ENCODE measurements at places on chromosomes 11 and 22.
A peak's percentile ranks its signal among the peaks of the same experiment; 100 is the strongest.

DNA sequence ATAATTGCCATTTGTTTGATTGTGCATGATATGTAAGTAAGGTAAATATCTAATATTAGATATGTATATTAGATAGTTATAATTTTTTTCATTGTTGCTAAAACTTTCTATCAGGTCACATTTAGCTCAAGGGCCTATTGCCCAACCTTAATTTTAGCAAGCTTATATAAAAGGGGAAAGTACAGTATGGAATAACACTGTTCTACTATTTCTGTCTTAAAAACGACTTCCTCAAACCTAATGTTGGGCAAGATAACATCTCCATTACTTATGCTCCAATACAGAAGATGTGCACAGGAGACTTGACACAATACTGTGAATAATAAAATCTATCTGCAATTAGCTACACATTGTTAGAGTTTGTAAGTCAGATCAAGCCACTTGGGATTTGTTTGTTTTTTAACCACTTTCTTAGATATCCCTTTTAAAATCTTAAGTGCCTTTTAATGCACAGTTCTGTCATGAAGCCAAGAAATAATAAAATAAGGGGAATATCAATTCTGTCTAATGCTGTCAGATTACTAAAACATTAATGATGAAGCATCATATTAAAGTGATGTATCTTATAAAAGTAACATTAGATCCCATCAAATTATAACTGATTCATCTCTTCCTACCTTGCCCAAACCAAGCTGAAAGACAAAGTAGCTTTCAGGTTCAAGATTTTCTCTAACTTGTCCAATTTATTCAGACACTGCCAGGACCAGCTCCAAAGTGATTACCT, 98.1 kb downstream of the SIK3 start:
- DNase-seq = no peak

DNA sequence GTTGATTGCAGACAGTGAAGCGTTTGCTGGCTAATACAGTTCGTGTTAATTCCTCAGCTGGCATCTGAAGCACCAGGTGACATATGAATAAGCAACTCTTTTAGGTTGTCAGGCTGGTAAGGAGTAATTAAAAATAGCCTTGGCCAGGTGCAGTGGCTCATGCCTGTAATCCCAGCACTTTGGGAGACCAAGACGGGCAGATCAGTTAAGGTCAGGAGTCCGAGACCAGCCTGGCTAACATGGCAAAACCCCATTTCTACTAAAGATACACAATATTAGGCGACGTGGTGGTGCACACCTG, 74.9 kb downstream of the CECR2 start:
- no peak for DNase-seq

GRCh38 chr11:96758957-96759356, 369.1 kb downstream of the JRKL start:
- no peak for DNase-seq

DNA sequence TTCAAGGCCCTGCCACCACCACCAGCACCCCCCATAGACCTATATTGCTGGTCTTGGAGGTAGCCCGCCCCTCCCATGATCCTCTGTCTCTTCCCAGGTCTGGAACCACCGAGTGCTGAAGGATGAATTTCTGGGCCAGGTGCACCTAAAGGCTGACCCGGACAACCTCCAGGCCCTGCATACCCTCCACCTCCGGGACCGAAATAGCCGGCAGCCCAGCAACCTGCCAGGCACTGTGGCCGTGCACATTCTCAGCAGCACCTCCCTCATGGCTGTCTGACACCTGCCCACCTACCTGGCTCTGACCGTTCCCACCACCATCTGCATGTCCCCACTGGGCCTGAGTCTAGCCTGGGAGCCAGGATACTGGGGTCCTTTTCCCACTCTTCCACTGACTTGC, 4.5 kb upstream of the MYO7A start:
- DNase-seq = no peak

- DNase-seq = no peak
Observed at GRCh38 chr11:133697161-133697560, 148.2 kb downstream of the SPATA19 start.

DNA sequence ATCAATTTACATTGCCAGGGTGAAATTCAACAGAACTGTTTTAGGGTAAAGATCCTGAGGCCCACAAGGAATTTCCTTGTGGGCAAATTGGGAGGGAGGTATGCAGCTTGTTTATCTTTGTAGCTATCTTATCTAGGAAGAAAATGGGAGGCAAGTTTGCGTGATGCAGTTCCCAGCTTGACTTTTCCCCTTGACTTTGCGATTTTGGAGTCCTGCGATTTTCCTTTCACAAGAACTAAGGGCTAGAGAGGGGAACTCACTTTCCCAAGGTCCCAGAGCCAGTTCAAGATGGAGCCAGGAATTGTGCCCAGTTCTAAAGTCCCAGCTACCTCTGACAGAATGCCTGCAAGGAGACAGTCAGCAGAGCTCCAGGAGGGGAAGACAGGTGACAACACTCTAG, 30.7 kb downstream of the RIBC2 start:
- no peak for DNase-seq

- no peak for DNase-seq
Observed at GRCh38 chr11:59542142-59542810, 30.9 kb downstream of the OR4D9 start.

DNA sequence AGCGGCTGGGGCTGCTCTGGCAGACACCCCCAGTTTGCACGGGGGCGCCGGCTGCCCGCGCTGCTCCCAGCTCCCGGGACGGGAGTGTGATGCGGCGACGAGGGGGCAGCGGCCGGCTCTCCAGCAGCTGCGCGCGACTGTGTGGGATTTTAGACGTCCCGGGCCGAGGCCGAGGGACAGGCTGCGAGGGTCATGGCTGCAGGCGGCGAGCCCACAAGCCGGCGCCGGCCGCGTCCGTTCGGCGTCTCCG, 159 bp downstream of the FZD4 start:
- no peak for DNase-seq

DNA sequence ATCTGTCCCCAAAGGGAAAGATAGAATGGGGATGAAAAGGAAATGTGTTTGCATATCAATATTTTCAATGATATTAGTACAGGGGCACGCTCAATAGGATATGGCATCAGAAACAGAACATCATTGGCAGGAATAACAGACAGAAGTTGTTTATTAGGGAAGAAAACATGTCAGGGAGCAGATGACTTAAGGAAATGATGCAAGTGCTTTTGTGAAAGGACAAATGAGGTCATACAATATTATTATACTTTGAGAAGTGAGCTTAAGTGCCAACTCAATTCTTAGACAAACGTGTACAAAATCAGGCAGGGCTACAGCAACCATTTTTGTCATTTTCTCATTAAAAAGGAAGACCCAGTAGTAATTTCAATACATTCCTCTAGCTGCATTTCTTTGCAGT, 388.4 kb downstream of the SOX6 start:
- DNase-seq = no peak

GRCh38 chr11:107780775-107781174, 68.9 kb upstream of the SLN start:
- DNase-seq = no peak

DNA sequence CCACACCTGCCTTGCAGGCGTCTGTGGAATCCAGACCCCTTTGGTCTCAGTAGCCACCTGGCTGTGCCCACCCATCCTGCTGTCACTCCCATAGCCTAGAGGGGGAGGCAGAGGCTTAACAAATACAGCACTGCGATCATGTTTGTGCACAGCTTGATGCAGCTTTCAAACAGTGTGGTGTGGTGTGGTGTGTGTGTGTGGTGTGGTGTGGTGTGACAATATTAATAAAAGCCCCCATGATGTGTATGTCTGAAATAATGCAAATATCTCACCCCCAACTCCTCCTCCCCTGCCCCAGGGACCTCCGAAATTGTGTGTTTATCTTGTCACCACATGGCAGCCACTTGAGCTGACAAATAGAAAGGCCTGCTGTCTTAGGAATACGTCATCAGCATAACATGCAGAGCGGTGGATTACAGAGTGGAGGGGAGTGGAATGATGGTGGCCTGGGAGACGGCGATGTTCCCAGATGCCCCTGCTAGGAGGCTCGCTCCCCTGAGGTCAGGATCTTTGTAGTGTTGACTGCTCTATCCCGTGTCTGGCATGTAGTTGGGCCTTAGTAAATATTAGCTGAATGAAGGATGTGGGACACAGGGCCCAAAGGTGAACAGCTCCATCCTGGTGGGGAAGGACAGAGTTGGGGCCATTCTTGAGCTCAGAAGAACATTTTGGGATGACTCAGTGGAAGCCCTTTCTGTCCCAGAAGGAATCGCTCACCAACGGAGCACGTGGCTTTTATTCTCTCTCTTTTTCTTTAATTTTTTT, 2.8 kb downstream of the PDXP start:
- peak; percentile 40 for DNase-seq

DNA sequence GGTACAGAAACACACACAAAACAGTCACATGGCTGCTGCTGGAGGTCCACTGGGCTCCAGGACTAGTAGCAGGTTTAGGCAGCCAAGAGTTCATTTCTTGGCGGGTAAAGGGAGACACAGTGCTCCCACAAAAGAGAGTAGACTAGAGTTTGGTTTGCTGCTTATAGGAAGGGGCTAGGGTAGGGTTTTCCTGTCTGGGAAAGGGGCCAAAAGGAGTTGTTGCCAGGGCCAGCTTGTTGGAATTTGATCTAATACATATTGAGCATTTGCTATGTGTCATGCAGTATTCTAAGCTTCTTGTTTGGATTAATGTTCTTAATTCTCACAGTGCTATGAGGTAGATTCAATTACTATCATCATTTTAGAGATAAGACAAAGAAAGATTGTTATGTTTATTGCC, 195.1 kb upstream of the PLET1 start:
- no peak for DNase-seq

GRCh38 chr22:22352371-22352999, 107.9 kb downstream of the VPREB1 start:
- DNase-seq = no peak

GRCh38 chr22:44451016-44451415, 47.0 kb downstream of the RTL6 start:
- DNase-seq = no peak

DNA sequence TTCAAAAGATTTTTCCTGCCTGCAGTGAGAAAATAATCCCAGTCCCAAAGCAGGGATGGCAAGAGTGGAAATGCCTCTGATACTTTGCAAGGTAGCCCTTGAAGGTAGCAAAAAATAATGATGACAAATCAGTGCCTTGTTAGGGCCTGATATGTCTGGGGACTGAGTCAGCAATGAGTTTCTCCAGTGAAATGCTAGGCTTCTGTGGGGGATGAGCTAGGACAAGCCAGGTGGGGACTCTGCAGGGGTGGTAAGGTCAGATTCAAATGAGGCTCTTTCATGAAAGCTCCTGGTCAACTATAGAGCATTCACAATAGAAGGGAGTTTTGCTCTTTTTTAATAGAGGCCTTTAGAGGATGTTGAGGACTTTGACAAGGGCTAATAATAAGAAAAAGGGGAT, 77.7 kb downstream of the ME3 start:
- DNase-seq = no peak

- DNase-seq = no peak
Observed at GRCh38 chr22:20671409-20672081, 102.4 kb upstream of the SERPIND1 start.

DNA sequence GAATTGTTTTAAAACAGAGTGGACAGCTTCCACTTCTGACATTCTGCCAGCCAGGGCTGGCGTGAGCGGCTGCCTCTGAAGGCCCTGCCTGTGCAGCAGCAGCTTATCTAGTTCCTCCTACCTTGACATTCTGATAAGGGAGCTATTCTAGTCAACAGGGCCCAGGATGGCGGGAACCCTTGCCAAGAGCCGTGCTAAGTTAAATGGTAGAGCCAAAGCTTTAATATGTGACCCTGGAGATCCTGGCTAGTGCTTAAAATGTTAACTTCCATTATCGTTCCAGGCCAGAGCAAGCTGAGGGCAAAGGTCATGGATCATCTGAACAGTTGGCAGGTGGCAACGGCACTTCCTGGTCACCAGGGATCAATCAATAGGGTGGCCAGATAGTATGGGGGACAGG, 3.5 kb downstream of the KCNJ5 start:
- no peak for DNase-seq

- DNase-seq = no peak
Observed at GRCh38 chr22:37020192-37020479, 594 bp downstream of the MPST start.

GRCh38 chr11:41660585-41660984, 201.1 kb upstream of the LRRC4C start:
- no peak for DNase-seq

DNA sequence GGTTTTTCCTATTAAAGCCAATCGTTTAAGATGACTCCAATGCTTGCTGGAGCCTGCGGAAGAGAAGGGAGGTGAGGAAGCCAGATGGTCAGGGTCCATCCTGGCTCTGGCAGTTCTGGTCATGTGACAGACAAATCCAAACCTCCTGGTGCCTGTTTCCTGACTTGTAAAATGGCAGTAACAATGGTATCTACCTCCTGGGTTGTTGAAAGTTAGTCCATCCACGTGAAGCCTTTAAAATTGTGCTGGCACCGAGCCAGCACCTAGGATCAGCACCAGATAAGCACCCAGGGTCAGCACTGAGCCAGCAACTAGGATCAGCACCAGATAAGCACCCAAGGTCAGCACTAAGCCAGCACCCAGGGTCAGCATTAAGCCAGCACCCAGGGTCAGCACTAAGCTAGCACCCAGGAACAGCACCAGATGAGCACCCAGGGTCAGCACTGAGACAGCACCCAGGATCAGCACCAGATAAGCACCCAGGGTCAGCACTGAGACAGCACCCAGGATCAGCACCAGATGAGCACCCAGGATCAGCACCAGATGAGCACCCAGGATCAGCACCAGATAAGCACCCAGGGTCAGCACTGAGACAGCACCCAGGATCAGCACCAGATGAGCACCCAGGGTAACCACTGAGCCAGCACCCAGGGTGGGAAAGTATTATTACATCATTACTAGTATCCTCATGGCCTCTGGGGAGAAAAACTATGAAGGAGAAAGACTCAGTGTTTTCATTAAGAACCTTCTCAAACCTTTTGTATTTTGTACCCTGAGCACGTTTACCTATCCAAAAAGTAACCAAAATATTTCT, 17.2 kb downstream of the KIAA0930 start:
- DNase-seq = no peak

- no peak for DNase-seq
Observed at GRCh38 chr11:47512701-47513100, 40.2 kb downstream of the CELF1 start.

GRCh38 chr22:49961601-49962011, 1.0 kb downstream of the PIM3 start:
- DNase-seq = peak; percentile 60

- DNase-seq = no peak
Observed at GRCh38 chr11:134560566-134561330, 148.7 kb upstream of the B3GAT1 start.

- DNase-seq = peak; percentile 57
Observed at GRCh38 chr11:35166369-35167360, 27.7 kb downstream of the CD44 start.

Measured in activated T-cell treated with anti-CD3 and anti-CD28 coated beads, Interleukin-2, amount 50 U/mL, for 1 hour (primary cell).